ENCODE measurements at places on chromosomes 12 and 14.

- DNase-seq = peak; percentile 14
These were observed 265.0 kb downstream of the SSPN start for GRCh38 chr12:26460361-26460760.

DNA sequence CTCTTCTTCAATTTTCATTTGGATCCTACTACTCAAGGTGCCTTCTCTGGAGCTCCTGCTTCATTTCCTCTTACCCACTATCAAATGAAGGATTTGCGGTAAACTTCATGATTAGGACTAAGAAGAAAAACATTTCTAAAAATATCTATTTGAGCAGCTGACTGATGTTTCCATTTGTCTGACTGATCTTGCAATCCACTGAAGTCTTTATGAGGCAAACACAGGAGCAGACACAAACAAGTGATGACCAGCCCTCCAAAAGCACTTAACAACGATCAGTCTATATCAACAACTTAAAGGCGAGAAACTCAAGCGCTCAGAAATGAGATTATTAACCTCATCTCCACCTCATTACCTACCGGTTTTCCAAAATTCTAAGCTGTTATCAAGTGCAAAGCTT lies 26.2 kb downstream of the OSBPL8 start:
- DNase-seq = no peak

- no peak for DNase-seq
These were observed 11.7 kb downstream of the HSP90AA1 start for GRCh38 chr14:102075155-102075554.

GRCh38 chr12:49541140-49541861 lies 2.5 kb downstream of the KCNH3 start:
- DNase-seq = no peak

- DNase-seq = no peak
These were observed 963 bp upstream of the TINF2 start for GRCh38 chr14:24243336-24243836.

DNA sequence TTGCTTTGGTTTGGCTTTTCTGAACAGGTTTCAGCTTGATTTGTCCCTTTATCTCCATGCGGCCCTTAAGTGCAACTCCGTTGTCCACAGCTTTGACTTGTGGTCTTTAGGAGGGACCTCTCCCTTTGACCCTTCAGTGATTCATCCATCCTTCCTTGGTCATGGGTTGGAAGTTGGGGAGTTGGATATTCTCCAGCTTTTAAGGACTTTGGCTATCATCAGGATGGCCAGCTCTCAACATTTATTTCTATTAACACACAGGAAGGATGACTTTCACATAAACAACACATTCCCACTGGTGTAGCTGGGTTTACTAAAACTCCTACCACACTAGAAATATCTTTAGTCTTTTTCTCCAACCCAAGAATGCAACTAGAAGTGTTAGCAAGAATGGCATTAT lies 50.9 kb upstream of the E2F7 start:
- DNase-seq = no peak

DNA sequence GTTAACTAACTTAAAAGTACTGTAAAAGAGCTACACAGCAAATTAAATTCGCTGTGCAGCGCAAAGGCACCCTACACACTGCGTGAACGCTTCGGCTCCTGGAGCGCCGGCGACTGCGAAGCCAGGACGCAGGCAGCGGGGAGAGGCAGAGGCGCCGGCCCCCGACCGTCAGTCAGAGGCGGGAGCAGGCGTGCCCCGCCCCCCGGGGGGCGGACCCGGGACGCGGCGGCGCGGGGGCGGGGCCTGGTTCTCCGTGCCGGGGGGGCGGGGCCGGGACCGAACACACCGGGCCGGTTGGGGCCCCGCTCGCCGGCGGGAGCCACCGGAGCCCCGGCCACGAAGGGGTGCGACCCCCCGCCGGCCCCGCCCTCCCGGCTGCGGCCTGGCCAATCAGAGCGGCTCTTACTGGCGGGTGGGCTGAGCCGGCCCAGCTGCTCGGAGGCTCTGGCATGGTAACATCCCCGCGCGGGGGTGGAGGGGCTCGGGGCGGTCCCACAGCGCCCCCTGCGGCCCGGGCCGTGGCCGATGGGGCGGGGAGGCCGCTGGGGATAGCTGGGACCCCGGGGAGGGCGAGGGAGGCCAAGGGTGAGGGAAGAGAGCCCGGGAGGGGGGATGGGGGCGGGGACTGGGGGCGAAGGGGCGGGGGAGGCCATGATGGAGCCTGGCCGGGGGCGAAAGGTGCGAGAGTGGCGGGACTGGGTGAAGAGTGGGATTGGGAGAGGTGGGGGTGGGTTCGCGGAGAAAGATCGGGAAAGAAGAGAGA lies at the start of gene PRPF40B:
Gene PRPF40B, plus strand, starts transcription at position 420 of the 763 bp plus-strand sequence. Its CDS starts 30 bp downstream, at position 450.
- DNase-seq = peak; percentile 86

- no peak for DNase-seq
These were observed 225.7 kb downstream of the TMTC2 start for GRCh38 chr12:82912406-82912805.

DNA sequence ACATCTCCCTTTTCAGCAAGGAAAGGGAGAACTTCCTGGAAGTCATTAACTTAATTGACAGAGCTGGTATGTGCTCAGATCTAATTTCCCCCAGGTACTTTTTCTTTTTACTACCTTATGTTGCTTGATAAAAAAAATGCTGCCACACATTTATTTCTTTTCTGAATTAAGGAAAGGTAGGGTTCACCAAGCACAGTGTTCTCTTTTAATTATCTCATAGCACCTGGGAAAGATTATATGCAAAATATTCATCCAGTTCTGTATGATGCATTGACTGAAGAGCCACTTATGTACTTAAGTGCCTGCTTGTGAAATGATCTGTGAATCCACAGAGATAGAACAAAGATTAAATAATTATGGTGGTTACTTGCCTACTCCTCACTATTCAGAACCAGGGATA lies 25.1 kb downstream of the KCNC2 start:
- no peak for DNase-seq

DNA sequence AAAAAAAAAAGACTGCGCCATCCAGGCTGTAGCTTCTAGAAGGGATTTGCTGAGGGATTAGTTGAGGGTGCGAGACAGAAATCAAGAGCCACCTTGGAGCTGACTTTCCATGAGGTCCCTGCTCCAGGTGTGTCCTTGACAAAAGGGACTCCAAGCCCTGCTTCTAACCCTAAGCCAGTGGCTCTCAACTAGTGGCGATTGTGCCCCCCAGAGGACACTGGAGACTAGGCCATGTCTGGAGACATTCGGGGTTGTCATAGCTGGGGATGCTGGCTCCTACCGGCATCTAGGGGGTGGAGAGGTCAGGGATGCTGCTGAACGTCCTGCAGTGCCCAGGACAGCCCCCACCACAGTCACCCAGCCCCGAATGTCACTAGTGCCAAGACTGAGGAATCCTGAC lies 40.6 kb downstream of the SPRING1 start:
- no peak for DNase-seq

- no peak for DNase-seq
These were observed 180.9 kb upstream of the RTL1 start for GRCh38 chr14:101084436-101084826.

DNA sequence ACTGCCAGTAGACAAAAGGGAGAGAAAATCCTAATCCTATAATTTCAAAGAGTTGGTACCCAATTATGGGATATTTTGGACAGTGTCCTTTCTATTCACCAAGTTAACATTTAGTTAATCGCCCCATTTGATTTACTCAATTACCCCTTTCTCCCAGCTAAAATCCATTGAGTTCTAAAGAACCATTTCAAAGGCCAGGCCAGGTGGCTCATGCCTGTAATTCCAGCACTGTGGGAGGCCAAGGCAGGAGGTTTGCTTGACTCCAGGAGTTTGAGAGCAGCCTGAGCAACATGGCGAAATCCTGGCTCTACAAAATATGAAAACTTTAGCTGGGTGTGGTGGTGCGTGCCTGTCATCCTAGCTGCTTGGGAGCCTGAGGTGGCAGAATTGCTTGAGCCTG lies 5.5 kb upstream of the GPR19 start:
- DNase-seq = no peak

- no peak for DNase-seq
These were observed 174.3 kb upstream of the KRR1 start for GRCh38 chr12:75685617-75686225.

DNA sequence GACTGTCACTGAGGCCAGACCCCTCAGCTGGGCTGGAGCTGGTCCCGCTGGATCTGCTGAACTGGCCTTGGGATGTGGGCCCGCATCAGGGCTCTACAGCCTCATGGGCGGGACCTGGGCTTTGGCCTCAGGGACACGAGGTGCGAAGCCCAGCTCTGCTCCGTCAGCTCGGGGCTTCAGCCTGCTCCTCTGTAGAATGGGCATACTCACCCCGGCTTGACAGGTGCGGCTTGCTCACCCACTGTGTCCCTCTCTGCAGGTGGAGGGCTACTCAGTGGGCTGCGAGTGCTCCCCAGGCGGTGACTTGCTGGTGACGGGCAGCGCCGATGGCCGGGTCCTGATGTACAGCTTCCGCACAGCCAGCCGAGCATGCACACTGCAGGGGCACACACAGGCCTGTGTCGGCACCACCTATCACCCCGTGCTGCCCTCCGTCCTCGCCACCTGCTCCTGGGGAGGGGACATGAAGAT lies 57.6 kb downstream of the BEGAIN start:
- no peak for DNase-seq

DNA sequence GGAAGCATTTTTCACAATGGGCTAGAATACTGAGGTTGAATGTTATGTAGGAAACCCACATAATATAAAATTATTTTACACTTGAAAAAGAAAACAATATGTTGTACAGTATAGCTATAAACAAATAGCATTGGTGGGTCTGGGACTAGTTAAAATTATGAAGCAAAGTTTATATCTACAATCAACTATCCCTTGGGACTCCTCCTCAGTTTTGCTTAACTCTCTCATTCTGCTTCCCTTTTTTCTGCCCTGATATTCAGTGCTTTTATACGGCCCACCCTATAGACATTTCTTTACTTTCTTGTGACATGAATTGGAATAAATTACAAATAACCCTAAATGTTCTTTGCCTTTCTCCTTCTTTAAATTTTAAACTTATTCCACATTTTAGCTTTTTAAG lies 300.5 kb downstream of the FBXL14 start:
- DNase-seq = no peak

DNA sequence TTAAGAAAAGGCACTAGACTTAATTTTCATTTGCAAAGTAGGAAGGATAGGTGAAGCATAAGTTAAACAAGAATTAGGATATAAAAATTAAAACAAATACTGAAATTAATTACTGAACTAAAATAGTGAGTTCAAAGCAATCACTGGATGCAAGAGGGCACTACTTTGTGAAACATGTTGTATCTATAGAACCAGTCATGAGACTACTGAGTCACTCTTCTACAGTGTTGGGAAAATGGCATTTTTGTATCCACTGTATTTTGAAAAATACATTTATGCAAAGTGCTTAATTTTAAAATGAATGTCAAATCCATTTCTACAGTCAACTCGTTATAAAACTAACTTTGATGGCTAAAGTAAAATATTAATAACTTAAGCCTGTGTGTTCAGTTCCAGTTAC lies 47.9 kb downstream of the SEL1L start:
- no peak for DNase-seq

DNA sequence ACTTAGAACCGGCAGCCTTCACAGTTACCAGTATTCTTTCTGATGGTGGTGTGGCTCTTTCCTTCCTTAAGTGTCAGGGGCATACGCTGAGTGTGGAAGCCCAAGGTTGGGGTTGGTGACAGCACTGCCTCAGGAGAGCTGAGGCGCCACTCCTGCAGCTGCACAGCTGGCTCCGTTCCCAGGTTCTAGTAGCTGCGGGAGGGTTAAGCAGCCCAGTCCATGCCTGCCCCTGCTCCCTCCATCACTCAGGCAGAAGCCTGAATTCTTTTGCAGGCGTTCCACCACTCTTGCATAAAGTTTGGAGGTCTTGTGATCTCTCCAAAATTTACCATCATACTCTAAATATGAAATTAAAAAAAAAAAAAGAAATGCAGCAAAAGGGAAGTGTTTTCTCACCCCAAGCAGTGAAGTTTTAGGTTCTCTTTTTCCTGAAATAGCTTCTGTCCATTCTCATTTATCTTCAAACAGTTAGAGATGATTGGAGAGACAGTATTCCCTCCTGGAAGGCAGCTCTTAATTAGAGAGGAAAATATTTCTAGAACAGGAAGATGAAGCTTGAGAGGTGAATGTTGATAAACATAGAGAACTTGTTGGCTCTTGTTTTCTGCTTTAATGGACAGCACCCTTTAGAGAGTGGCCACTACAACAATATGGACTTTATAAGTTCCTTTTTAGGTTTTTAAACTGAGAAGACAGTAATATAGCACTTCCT lies 136.1 kb downstream of the FGD4 start:
- DNase-seq = peak; percentile 87

- no peak for DNase-seq
These were observed 20.6 kb downstream of the OTUB2 start for GRCh38 chr14:94046696-94047250.

DNA sequence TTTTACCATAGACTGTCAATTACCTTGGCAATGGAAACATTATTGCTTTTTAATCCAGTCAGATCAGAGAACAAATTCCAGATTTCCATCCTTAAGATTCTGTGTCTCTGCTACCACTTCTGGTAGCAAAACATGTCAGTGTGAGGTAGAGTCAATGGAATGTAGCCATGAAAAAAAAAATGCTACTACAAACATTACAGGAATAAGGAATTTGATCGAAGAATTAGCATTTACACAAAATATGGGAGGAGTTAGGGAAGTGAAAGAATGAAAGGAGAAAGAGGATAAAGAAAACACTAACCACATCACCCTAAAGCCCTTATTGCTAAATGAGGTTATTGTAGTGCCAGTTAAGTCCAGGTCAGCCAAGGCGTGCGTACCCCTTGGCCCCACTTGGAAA lies 9.2 kb downstream of the MED21 start:
- DNase-seq = no peak

DNA sequence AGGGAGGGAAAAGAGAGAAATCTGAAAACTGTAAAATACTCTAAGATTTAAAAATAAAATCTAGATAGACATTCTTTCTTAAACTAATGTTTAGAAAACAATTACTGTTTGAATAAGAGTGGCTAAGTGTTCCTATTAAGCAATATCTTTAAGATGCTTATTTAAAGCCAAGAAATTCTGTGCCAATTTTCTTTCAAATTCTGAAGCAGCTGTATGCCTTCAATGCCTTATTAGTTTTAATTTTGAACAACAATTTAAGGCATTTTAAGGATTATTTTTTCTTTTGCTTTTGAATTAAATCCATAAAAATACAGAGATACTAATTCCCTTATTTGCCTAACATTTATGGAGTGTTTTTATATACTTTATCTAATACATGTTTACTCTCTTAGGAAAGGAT lies 50.3 kb upstream of the KITLG start:
- no peak for DNase-seq

- DNase-seq = no peak
These were observed 1108.3 kb upstream of the FLRT2 start for GRCh38 chr14:84421621-84422020.

GRCh38 chr14:72472845-72473244 lies 421.1 kb downstream of the DPF3 start:
- no peak for DNase-seq

Data from midbrain (tissue), 1 donor.